Fibroblast of gingiva (primary cell): ENCODE measurements at places on chromosomes 6 and 20.

GRCh38 chr6:7684076-7684475 lies 41.8 kb upstream of the BMP6 start:
- no peak for DNase-seq

- DNase-seq: peak; percentile 6
Observed at GRCh38 chr6:53032849-53033248, 32.4 kb upstream of the FBXO9 start.

GRCh38 chr6:149766156-149766769 lies 16.7 kb downstream of the PCMT1 start:
- DNase-seq: peak; percentile 80

- DNase-seq: no peak
Observed at GRCh38 chr6:14130435-14131075, 13.0 kb downstream of the CD83 start.

- DNase-seq: no peak
Observed at GRCh38 chr6:166325383-166326042, 16.8 kb downstream of the SFT2D1 start.

DNA sequence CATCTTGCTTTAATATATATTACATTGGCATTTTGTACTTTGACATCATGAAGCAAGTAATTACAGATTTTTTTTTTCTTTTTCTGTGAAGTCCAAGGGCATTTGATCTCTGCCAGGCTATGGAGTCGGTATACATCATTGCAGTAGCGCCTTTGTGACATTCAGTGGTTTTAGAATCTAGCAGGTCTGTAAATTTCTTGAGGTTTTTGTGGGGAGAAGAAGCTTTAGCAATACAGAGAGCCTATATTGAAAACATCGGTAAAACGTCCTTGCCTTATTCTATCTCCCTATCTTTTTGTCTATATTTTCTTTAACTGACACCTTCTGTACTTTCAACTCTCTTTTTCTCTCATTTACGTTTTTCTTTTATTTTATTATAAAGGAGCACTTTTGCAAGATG lies 47.2 kb downstream of the DUSP22 start:
- no peak for DNase-seq

GRCh38 chr6:45434381-45434700 lies 56.6 kb upstream of the SUPT3H start:
- no peak for DNase-seq

DNA sequence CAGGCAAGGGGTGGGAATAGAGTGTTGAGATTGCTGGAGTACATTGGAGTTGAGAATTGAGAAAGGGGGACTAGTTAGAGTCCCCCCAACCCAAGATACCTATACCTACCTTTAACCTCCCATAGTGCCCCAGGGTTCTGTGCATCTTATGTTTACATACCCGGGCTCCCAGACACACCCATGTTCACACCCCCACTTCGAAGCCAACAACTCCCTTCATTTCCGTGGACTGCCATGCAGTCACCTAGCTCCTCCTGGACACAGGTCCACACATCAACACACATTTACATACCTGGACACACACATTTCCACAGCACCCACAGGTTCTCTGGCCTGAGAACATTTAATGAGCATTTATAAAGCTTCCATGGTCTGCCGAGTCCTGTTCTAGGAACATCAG lies 5.1 kb downstream of the TMEM63B start:
- DNase-seq: no peak

- no peak for DNase-seq
Observed at GRCh38 chr20:47318027-47318585, 38.4 kb downstream of the ZMYND8 start.

GRCh38 chr6:34489207-34489805 lies 23.4 kb downstream of the PACSIN1 start:
- DNase-seq: peak; percentile 43

DNA sequence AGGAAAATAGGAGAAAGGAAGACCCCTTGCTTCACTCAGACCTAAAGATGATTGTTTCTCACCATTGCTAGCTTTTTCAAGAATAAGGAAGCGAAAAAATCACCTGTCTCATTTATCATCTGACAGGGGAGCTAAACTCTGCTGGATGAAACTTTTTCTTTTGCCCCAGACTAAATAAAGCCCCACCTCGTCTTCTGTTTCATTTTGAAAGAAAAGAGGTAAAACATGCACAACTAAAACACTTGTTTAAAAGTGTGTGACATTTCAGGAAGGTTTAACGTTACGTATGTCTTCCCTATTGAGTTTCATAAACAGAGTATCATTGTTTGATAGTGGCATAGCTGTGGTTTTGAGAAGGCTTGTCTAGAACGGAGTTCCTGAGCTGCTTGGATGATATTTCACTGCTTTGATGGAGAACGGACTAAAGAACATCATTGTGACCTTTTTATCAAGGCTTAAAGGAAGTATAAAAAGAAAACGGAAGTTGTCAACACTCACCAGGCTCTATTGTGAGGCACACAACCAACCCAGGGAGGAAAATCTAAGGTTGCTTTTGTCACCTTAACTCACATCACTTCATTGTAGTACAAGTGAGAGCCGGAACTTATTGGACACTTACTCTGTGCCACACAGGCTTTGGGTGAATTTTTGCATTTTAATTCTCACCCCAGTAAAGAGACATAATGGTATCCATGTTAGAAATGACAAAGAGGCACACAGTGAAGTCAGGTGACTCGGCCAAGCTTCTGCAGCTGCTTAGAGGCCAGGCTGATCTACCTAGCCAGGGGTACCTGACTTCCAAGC lies 29.5 kb downstream of the TSHZ2 start:
- no peak for DNase-seq

DNA sequence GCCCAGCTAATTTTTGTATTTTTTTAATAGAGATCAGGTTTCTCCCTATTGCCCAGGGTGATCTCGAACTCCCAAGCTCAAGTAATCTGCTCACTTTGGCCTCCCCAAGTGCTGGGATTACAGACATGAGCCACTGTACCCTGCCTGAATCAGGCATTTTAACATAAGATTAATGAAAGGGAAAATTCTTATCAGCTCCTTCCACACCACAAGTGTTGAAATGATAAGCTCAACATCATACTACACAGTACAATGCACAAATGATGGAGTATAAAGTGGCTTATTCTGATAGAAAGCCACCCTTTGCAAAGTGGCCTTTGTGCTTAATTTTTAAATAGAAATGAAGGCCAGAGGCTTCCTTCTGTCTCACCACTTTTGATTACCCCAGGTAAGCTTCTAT lies 71.3 kb upstream of the MCHR2 start:
- DNase-seq: no peak

- peak; percentile 93 for DNase-seq
Observed at GRCh38 chr6:141169419-141169818, 963.3 kb upstream of the GJE1 start.

GRCh38 chr6:147774856-147775255 lies 266.4 kb downstream of the SAMD5 start:
- DNase-seq: no peak

GRCh38 chr6:2351807-2352431 lies 106.5 kb upstream of the GMDS start:
- DNase-seq: peak; percentile 77

DNA sequence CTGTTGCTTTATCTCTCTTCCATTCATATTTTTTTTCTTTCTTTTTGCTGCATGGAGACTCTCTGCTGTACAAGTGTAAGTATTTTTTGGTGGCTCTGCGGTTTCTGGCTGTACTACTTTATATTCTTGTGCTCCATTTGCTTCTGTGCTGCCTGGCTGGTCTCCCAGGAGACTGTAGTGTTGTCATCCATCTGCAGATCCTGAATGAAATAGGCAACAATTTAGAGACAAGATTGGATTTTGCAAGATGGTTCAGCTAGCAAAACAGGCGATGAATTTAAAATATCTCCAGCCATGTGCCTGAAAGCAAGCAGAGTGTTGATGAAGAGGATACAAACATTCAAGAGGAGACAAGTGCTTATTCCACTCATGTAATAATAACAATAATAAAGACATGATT lies 75.1 kb upstream of the SCGN start:
- peak; percentile 63 for DNase-seq

- no peak for DNase-seq
Observed at GRCh38 chr6:1104988-1105670, 206.8 kb upstream of the FOXQ1 start.

DNA sequence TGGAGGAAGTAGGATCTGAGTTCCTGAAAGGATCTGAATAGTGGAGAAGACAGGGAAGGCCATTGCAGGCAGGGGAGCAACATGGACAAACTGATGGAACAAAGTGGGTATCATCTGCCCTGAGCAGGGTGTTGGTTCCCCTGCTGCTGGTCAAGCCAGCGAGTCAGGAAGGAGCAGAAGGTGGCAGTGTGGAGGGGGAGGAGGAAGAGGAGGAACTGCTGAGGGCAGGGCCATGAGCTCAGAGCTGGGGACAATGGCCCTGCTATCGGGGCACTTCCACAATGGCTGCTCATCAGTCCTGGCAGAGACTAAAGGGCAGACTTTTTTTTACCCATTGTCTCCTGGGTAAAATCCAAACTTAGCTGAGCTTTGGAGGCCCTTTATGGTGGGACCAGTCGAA lies 13.6 kb downstream of the CNBD2 start:
- DNase-seq: no peak

DNA sequence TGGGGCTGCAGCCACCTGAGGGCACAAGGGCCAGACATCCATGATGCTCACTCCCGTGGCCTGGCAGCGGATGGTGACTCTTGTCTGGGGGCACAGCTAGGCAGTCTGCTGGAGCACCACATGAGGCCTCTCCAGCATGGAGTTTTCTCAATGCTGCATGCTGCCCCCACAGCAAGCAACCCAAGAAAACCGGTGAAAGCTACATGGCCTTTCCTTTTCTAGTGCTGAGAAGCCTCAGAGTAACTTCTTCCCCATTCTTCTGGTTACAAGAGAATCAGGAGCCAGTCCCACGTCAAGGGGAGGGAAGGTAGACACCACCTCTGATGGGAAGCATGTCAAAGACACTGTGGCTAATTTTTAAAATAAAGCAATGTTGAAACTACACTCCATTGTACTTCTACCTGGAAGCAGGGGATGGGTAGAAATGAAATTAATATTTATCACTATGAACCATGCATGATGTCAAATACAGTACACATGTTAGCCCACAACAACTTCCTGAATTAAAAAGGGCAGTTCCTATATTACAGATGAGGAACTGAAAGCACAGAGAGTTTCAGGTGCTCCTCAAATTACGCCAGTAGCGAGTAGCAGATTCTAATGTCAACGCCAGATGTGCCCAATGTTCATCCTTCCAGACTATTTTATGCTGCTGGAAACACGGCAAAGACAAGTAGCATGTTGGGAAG lies 101.5 kb downstream of the LAMP5 start:
- no peak for DNase-seq

GRCh38 chr6:154814063-154814462 lies 80.8 kb downstream of the SCAF8 start:
- DNase-seq: no peak

GRCh38 chr6:151905072-151905471 lies 97.6 kb downstream of the ESR1 start:
- DNase-seq: no peak

DNA sequence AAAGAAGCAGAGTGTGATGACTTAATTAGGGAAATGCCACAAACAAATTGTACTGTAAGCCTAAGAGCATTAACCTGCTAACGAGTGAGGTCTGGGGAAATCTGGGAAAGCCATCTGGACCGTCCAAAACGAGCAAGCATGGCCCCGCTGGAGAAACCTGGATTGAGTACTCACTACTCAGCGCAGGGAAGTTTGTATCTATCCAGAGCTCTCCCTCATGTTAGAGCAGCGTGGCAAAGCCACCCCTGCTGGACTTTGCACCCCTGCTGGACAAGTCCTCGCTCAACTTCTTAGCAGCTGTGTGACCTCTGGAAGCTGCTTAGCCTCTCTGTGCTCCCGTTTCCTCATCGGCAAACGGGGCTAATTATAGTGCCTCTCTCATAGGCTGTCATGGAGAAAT lies 37.3 kb downstream of the PSMG4 start:
- no peak for DNase-seq

GRCh38 chr6:68718385-68719073 lies 83.4 kb downstream of the ADGRB3 start:
- peak; percentile 88 for DNase-seq

GRCh38 chr6:125798734-125799508 lies 8.2 kb downstream of the NCOA7 start:
- DNase-seq: no peak

DNA sequence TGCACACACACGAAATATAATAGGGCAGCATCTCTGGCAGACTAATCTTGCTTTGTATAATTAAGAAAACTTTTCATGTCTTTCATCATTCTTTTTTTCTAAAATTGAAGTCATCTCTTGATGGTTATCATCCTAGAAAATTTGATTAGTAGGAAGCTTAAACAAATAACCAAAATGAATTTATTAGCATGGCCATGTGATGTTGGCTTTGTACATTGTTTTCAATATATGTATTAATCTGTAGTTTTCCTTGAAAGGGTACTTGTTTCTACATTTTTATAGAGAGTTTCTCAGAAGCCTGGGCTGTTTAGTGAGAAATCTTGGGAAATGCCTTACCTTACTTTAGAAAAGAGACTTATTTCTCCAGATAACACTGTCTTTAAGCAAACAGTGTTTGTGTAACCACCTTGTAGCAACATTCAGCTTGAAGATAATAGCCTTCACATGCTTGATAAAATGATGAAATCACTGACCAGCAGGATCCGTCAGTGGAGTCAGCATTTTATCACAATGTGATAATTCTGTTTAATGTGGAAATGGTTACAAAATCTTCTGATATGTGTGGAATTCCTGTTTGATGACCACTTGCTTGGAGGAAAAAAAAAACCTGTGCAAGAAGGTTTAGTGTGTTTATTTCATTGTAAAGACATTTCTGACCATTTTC lies 147.8 kb downstream of the MACROD2 start:
- DNase-seq: peak; percentile 27

DNA sequence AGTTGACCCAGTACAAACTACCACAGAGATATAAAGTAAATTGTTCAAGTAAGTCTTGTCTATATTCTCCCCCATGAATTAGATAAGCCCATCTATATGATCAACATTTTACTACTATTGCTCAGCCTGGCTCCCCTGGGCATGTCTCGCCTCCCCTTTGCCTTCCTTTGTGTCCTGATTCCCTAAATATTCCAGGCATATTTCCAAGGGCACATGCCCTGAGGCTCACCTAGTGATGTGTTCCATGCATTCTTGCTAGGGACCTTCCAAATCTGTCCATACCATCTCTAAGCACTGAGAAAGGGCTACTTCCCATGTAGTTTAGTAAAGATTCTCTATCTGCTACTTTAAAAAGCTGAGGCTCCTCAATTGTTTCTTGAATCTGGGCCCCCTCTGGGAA lies 309.5 kb upstream of the PRND start:
- no peak for DNase-seq

DNA sequence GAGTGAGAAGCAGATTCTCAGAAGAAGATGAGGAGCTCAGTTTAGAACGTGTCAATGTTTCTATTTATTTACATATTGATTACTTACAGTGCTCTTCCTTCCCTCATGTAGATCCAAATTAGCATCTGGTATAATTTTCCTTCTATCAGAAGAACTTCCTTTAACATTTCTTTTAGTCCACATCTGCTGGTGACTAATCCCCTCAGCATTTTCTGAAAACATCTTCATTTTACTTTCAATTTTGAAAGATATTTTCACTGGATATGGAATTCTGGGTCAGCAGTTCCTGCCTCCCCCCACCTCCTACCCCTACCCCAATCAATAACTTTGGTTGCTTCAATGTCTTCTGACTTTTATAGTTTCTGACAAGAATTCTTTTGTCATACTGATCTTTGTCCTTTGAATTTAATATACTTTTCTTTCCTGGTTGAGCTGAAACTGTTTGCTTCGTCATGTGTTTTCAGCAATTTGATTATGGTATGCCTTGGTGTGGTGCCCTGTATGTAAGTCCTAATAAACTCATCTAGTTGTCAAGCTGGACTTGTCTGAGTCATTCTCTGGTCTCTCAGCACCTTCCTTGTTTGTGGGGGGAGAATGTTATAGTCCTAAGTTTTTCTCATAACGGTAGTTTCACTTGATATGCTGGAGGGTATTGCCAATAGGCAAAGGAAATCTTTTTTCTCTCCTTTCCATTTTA lies 57.0 kb downstream of the SMPDL3A start:
- peak; percentile 45 for DNase-seq

- peak; percentile 98 for DNase-seq
Observed at GRCh38 chr6:137933696-137934095, 66.6 kb downstream of the TNFAIP3 start.
